ENCODE measurements at places on chromosomes 2 and 18.

GRCh38 chr2:31693882-31694281 lies 113.1 kb upstream of the SRD5A2 start:
- no peak for DNase-seq

GRCh38 chr2:28613633-28614501 lies 118.0 kb downstream of the PLB1 start:
- no peak for DNase-seq

DNA sequence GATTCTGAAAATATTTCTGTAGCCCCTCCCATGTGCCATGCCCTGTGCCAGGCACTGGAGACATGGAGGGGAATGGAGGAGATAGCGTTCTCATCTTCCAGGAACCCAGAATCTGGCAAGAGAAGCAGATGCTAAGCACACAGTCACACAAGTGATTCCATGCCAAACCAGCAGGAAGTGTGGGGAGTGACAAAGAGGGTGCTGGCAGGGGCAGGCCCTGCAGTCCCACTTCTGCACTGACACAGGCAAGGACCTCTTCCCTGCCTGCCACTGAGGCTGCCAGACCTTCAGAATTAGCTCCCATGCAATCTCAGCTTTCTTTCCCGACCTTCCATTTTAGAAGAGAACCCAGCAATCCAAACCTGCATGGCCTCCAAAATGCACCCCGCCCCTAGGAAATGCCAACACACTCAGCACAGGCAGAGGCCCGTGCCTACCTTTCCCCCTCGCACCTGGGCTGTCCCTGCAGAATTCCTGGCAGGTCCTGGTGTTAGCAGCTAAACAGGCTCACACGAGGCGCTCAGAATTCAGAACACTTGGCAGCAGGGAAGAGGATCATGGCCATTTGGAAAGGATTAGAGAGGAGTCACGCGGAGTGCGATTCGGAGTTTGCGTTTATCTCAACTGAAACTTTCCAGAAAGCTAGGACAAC lies 155.3 kb downstream of the MSH2 start:
- DNase-seq, result no peak

GRCh38 chr2:28339516-28340175 lies 53.0 kb upstream of the FOSL2 start:
- no peak for DNase-seq

DNA sequence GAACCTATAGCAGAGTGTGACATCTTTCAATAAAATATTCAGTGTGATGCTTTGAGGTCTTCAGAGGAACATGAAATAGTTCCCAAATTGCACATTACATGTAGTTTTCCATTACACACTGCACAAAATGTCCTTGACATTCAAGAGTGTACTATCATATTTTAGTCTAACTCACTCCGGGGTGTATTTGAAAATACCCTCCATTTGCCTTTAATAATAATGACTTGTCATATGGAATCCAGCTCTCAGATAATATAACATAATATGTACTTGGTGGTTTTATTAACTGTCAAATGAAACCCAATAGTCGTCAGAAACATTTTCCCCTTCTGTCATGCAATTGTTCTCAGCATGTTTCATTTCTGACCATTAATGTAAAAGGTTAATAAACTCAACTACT lies 176.7 kb upstream of the CDH19 start:
- no peak for DNase-seq

DNA sequence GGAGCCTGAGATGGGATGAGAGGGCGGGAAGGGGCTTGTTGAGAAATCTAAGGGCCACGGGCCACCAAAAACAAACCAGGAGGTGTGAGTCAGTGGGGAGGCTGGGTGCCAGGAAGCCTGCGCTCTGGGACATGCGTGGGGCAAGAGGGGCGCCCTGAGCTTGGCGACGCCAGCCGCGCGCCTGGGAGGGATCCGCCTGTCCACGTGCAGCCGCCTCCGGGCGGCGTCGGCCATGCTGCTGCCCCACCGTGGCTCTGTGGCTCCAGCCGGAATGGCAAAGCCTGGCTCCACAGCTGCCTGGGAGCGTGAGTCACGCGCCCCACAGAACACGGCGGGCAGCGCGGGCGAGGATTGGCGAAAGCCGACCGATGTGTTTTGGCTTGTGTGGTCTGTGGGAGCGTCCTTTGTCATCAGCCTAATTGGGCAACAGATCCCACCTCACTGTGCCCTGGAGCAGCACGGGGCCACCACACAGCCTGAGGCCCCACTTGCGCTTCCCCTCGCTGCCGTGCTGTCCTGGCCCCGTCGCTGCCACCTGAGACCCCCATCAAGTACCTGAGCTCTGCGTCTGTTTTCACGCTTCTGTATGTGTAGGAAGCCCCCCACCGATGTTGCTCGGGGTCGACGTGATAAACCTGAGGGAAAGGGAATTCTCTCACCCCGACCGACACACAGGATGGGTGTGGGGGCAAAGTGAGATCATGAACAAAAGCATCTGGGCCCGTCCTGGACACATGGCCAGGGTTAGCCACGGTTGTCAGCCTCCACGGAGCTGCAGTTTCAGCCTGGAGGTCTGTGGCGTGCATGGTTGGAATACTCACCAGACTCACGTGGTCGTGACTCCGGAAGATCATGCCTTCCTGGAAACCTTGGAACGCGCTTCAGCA lies 80.5 kb downstream of the NFATC1 start:
- DNase-seq, result no peak

- no peak for DNase-seq
Measured at GRCh38 chr2:28610583-28611201, 114.8 kb downstream of the PLB1 start.

DNA sequence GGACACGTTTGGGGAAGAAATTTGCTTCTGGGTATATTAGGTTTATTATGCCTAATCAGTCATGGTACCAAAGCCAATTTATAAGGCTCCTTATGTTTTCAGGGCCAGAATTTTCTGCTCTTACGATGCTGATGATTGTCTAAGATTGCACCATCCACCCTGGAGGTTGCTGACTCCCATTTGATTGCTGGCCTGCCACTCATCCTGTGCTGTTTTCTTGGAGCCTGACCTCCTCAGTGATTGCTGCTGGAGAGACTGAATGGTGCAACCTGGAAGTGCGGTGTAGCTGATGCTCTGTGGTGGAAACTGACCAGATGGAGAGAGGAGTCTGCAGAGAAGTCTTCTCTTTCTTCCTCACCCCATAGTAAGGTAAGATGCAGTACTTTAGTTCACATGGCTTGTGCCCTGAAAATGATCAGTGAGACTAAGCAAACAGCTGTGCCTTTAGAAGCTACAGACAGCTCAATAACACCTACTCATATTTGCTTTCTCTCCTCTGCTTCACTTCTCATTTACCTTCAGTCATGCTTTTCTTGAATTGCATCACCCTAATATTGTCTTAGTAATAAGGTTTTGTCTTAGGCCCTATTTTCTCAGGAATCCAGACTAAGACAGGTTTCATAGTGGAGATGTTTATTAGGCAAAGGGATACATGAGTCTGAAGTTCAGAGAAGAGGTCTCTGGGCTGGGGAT lies 17.4 kb downstream of the ZNF24 start:
- DNase-seq, result no peak

- DNase-seq, result no peak
Measured at GRCh38 chr2:176959614-176960013, 253.0 kb upstream of the HNRNPA3 start.

- DNase-seq, result peak; percentile 70
Measured at GRCh38 chr18:50297621-50298442, 10.3 kb upstream of the CXXC1 start.

DNA sequence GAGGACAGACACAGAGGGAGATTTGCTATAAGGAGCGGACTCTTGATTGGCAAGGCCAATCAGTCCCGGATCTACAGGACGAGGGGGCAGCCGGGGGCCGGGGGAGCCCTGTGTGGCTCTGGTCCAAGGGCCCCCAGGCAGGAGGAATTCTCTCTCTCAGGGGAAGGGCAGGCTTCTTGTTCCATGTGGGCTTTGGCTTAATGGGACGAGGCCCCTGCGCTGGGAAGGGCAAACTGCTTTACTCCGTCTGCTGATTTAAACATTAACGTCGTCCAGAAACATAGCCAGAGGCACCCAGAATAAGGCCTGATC lies 75.9 kb downstream of the TMEM18 start:
- no peak for DNase-seq

- DNase-seq, result no peak
Measured at GRCh38 chr2:10215393-10215935, 87.2 kb upstream of the HPCAL1 start.

- DNase-seq, result no peak
Measured at GRCh38 chr2:195572895-195573683, 83.9 kb upstream of the SLC39A10 start.

DNA sequence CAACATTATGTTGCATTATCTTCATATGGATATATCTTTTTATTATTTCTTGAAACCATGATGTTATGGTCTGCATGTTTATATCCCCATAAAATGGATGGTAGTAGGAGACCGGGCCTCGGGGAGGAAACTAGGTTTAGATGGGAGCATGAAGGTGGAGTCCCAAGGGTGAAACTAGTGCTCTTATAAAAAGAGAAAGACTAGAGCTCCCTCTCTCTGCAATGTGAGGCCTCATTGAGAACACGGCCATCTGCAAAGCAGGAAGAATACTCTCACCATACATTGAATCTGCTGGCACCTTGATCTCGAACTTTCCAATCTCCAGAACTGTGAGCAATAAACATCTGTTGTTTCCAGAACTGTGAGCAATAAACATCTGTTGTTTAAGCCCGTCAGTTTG lies 64.0 kb downstream of the NXPH2 start:
- DNase-seq, result no peak

All from right renal pelvis (tissue), 4 donors.